ENCODE measurements at places on chromosomes 6 and 20. TPM values are rescaled to one million over a fixed set of nuclear protein-coding genes. Genes with fewer than 3 reads are reported as not detected.

GRCh38 chr6:146095481-146095880, 66.6 kb downstream of the GRM1 start:
- no peak for DNase-seq

DNA sequence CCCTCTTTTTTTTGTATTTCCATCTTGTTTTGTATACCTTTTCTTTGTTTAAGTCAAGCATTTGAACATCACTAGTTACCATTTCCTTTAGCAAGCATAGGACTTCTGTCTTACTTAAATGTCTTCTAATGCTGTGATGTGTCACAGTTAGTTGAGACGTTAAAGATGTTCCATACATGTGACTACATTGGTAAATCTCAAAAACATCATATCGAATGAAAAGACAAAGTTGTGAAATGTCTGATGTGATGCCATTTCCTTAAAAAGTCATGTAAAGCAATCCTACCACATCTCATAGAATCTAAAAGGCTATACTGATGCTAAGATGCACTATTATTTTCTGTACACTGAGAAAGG, 26.8 kb downstream of the SLC16A10 start:
- DNase-seq = no peak

- peak; percentile 60 for DNase-seq
Measured at GRCh38 chr6:63487103-63487813, 85.0 kb upstream of the LOC128125822 start.

- peak; percentile 80 for DNase-seq
Measured at GRCh38 chr6:131368198-131368911, 204.7 kb upstream of the ARG1 start.

DNA sequence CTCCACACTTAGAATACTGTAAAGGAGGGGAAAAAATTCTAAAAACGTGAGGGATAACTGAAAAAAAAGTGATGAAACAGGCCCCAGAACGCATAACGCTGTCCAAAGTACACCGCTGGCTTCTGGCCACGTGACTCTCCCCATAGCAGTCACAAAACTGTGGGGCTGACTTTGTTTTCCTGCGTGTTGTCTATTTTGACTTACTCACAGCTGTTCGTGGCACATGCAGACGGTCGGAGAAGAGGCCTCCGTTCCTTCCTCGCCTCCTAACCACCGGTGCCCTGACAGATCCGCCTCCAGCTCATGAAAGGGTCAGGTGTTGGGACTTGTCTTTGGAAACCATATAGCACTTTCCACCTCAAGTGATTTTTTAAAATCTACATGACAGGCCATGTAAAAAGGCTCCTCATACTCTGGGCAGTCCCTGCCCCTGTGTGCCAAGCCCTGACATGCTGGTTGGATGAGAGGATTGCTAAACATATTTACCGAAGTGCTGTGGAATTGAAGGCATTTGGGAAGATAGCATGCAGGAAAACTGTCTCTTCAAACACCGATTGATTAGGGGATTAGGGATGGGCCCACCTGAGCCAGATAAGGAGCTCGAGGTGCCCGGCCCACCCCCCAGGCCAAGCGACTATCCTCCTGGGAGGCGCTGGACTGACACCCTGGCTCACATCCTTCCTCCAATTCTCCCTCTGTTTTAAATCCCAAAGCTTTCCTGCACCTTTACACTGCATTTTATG, 54.8 kb downstream of the DACT2 start:
- peak; percentile 60 for DNase-seq

DNA sequence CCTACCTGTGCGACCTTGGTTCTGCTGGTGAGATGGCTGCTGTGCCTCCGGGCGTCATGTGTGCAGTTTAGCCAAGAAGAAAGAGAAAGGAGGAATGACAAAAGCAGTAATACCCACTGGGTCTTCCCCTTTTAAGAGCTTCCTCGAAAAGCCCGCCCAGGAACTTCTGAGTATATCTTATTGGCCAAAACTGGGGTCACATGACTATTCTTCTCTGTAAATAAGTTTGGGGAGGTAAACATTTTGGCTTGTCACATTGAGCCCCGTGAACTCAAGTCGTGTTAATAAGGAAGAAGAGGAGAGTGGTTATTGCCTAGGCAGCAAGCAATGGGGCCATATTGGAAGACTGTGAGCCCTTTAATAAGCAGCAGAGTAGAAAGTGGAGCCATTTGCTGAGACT, 130.4 kb upstream of the ECI2 start:
- DNase-seq = no peak

DNA sequence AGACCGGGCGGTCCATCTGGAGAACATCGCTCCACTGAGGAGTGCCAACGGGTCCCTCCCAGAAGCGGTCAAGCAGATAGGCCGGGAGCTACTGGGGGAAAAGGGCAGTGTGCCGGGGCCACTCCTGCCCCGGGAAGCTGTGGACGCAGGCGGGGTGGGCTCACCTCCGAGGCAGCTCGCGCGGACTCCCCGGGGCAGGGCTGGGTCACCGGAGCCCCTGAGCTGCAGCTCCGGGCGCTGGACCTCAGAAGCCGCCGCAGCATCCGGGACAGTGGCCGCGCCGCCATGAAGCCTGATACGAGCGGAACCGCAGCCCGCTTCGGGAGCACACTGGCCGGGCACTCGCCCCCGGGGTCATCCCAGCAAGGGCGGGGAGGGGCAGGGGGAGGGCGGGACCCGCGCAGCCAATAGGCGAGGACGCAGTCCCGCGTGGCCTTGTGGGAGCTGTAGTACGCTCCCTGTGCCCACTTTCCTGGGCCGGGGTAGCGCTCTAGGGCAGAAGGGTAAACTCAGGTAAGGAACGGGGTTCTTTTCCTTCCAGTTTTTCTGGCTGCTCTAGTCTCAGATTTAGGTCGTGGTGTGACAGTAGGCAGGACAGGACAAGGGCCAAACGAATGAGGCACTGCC, at the start of gene MOCS1:
TSS of gene MOCS1 (minus strand) at position 332 of the 627 bp plus-strand sequence. CDS start at position 287, 45 bp downstream.
- DNase-seq = peak; percentile 88

DNA sequence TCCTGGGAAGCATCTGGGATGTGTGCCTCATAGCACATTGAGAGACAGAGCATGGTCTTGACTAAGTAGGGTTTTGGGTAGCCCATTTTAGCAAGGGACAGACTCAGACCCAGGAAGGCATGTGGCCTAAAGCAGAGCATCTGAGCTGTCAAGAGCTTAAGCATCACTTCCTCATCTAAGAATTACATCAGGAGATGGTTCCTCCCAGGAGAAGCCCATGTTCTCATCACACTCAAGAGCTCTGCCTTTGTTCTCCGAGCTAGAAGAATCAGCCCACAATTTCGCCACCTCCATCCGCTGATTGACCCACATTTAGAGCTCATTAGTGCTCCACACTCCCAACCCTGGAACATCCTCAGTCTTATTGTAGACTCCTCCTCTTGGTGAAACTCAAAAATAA, 68.3 kb downstream of the NPEPL1 start:
- DNase-seq = no peak

- DNase-seq = no peak
Measured at GRCh38 chr6:3229566-3230178, 2.2 kb upstream of the TUBB2B start.

DNA sequence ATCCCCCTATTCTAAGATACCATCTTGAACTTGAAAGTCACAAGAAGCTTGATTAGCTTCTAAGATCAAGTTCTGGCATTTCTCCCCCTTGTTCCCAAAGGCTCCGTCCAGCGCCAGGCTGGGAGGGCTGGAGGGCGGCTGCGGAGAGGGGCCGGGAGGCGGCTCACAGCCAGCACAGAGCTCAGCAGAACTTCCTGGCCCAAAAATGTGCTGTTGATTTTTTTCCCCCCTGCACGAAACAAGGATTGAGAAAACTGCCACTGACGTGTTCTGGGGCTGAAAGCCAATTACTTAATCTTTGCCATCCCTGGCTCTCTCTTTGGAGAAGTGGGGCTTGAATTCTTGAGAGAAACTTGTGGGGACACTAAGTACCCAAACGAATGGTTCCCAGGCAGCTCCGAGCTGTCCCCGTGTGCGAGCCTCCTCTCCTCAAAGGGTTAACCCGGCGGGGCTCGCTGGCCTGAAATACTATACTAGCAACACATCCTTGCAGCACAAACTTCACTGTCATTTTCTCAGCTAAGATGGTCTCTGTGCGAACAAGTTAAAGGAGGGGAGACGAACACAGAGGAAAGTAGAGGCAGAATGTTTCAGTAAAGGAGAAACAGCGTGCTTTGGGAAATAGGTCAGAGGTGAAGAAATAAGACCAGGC, 452 bp downstream of the TRAF3IP2 start:
- DNase-seq = peak; percentile 58

GRCh38 chr6:26284537-26285142, 80.4 kb upstream of the BTN3A2 start:
- DNase-seq = peak; percentile 63

GRCh38 chr6:169370054-169370453, 116.4 kb upstream of the THBS2 start:
- no peak for DNase-seq

DNA sequence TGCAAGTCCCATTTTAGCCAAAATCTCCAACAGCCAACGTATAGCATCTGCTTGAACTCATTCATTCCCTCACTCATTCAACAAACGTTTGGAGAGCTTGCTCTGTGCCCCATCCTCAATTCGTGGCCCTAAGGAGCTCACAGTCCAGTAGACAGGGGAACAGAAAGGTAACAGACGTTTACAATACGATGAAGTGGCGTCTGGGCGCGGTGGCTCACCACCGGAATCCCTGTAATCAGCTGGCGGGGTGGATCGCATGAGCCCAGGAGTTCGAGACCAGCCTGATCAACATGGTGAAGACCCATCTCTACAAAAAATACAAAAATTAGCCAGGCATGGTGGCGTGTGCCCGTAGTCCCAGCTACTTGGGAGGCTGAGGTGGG, 790 bp upstream of the E2F1 start:
- DNase-seq = no peak

DNA sequence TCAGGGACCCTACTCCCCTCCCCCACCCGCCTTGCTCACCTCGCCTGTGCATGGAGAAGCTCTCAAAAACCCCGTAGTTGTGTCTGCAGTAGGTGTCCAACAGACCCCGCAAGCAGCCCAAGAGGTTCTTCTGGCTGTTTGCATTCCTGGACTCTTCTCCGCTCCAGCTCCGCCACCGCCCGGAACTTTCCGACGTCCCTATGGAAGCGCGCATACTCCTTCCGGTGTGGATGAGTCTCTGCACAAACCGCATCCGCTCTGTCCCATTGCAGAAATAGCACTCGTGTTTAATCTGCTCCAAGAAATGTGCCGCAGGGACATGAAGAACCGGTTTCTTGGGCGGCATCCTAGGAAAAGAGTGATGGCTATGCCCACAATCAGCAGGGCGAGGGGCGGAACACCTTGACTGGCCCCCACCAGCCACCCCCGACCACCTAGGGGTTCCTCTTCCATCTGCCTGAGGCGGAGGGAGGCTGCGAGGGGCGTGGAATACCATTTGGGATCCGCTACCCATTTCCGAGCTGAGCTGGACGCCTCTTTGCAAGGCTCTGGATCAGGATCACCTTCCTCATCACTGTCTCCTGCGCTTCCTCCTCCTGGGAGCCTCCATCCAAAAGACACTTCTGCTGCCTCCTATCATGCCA, 20.2 kb downstream of the HLA-DRA start:
- DNase-seq = no peak

DNA sequence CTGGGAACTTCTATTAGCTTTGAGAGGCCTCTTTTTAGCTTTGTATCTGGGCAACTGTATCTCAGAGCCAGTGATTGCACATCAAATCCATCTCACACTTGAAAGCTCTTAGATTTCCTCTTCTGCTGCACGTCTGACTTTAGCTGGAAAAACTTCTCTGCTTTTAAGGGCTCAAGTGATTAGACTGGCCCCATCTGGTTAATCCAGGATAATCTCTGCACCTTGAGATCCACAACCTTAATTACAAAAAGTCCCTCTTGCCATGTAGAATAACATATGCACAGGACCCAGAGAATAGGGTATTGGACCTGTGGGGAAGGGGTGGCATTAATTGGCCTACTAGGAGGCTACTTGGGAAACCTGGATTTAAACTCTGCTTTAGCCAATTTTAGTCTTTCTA, 24.2 kb downstream of the KLHL31 start:
- DNase-seq = no peak

- DNase-seq = no peak
Measured at GRCh38 chr6:65760285-65760684, 53.3 kb upstream of the EYS start.

DNA sequence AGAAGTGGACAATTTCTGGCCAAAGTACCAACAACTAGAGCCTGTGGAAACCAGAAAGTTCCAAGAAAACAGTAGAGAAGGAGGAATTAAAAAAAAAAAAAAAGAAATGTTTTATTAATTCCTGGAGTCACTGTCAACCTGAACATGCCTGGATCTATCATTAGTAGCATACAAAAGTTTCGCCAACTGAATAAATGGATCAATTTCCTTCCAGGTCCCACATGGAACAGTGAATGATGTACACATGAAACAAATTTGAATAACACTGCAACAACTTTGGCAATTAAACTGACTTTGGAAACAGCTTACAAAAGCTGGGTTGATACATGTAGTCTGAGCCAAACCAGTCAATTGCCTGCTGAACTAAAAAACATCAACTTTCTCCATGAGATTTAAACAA, 90.0 kb upstream of the HMGCLL1 start:
- no peak for DNase-seq

DNA sequence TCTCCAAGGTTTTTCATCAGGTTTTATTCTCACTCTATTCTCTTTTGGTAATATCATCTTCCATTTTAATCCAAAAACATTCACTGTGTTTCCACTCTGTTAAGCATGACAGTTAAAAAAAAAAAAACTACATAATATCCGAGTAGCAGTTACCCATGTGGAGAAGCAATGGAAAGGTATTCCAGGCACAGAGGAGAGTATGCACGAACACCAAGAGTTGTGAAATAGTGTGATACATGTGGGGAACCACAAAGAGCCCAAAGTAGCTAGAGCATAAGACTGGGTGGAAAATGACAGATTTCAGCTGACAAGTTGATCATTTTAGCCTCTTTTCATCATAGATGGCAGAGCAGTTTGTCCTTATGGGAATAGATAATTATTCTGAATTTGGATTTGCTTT, 19.9 kb upstream of the FBXL4 start:
- no peak for DNase-seq

Gene MUCL3
- total RNA-seq = 0.30 TPM

Gene GPX5
- total RNA-seq = 0.17 TPM

Gene BANF2
- not detected for total RNA-seq

Gene ECT2L
- not detected for total RNA-seq

Gene CCDC170
- total RNA-seq = 0.77 TPM

Gene LGSN
- 0.11 TPM for total RNA-seq

Gene TBXT
- not detected for total RNA-seq

Gene RSPO3
- total RNA-seq = 4.4 TPM

Gene CDH4
- total RNA-seq = not detected

Gene OTOR
- not detected for total RNA-seq

Gene RALGAPA2
- 66.1 TPM for total RNA-seq
